HCEC 1CT (cell line): ENCODE measurements at places on chromosomes 12 and 14.

- no peak for DNase-seq
Observed at GRCh38 chr14:65208548-65208947, 106.2 kb upstream of the MAX start.

DNA sequence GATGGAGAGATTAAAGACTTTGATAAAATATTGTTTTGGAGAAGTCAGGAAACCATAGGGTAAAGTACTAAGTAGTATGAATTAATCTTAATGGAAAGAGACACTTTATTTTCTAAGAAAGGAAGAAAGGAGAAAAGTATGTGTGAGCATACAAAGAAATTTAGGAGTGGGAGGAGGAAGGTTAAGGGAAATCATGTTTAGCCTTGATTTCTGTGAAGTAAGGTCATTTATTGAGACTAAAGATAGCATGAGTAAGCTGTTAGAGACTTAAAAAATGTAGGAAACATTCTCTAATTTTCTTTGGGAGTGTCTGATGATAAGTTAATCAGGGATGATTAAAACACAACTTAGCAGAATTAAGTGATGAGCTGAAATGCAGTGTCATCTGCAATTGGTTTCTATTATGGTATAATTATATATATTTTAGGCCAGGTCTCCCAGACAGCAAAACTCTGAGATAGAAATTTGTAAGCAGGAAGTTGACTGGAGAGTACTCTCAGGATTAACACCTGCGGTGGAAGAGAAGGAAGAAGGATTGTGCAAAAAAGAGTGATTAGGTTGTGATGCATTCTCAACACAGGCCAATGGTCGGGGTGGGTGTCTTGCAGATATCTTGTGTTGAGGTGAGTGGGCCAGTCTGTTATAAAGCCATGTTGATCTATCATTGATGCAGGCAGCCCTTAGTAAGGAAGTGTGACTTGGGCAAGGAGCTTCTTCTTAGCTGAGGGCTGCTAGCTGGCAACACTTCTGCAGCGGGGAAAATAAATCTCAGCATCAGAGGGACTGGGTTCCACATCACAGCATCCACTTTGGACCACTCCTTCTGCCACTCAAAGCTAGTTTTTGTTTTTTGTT is 256.2 kb downstream of the AEBP2 start:
- no peak for DNase-seq

GRCh38 chr14:70934084-70934483 is 26.8 kb downstream of the PCNX1 start:
- DNase-seq = peak; percentile 23

GRCh38 chr12:52613384-52614030 is 4.9 kb downstream of the KRT73 start:
- no peak for DNase-seq

GRCh38 chr12:116153983-116154382 is 123.5 kb downstream of the MED13L start:
- DNase-seq = no peak

DNA sequence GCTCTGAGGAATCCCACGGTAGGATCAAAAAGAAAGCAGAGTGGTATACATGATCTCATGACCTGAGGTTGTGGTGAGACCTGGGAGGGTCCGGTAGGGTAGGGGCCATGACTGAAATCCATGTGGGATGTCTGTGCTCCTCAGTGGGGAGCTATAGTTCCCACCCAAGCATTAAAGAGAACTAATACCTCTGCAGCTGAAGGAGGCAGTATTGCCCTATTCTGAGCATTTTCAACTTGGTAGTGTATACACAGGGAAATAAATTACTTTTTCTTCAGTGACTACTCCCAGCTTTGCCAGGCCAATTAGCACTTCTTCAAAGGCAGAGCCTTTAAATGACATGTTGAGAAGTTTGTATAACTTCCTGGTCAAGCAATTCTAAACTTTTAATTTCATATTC is 613.8 kb downstream of the KCNH5 start:
- no peak for DNase-seq
